Caco-2 (cell line): ENCODE measurements at places on chromosomes 4 and X. TPM values are rescaled to one million over a fixed set of nuclear protein-coding genes. Genes with fewer than 3 reads are reported as not detected.

Gene FAM133A
- not detected in 2 replicates for total RNA-seq

Gene GRIA2
- total RNA-seq: not detected in 2 replicates

Gene PNMA6F
- not detected in 2 replicates for total RNA-seq

Gene CTSO
- 2.3 and 2.9 TPM in 2 replicates for total RNA-seq

Gene PABPC4L
- not detected in 2 replicates for total RNA-seq

Gene ARL9
- total RNA-seq: 0.26 and 0.36 TPM in 2 replicates

Gene CTAG1B
- not detected in 2 replicates for total RNA-seq

- no peaks in the 10 kb centered on the region for H3K4me1 ChIP-seq
- H3K27ac ChIP-seq: no peak overlapping the region
- H3K27me3 ChIP-seq: no peaks in the 10 kb centered on the region
- no peak for DNase-seq
- no peaks in the 10 kb centered on the region for H3K36me3 ChIP-seq
These were observed 45.6 kb upstream of the ANK2 start for GRCh38 chr4:113003841-113004240.

DNA sequence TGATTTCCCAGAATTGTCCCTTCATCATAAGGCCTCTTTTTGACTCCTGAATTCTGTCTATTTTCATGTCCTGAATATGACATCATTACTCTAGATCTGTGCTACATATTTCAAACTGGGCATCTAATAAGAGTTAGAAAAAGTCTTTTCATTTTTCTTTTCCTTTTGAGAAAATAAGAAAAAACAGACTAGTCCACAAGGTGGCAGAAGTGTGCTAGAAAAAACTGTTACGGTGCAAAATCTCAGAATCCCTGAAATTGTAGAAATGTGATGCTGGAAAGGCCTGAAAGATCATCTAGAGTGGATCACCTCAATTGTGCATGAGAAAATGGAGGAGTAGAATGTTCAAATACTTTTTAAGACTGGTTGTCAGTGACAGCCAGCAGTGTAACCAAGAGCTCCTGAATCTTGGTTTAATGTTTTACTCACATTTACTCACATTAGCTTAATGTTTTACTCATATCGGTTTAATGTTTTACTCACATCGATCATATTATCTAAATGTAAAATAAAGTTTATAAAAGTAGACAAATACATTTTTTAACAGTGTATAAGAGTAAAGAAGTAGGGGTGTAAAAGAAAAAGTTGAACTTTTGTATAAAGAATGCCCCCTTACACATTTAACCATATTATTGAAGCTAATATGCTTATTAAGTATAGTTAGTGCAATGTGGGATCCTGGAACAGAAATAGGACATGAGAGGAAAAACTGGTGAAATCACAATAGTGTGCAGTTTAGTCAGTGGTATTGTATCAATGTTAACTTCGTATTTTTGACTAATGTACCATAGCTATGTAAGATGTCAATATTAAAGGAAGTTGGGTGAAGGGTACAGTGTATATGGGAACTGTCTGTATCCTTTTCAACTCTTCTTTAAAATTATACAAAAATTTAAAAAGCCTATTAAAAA, 15.2 kb downstream of the ASB11 start:
- no peaks in the 10 kb centered on the region for H3K27me3 ChIP-seq
- no peaks in the 10 kb centered on the region for H3K36me3 ChIP-seq
- DNase-seq: no peak
- H3K4me1 ChIP-seq: peaks cover 8% of the 10 kb centered on the region; the same call in 1 of the 2 replicates
- no peak overlapping the region for H3K4me3 ChIP-seq

- H3K4me1 ChIP-seq: 0 out of 2 replicates have a peak, but pooled peaks cover 8% of the 10 kb centered on the region
- H3K36me3 ChIP-seq: no peaks in the 10 kb centered on the region
- H3K4me3 ChIP-seq: no peak overlapping the region
- no peak overlapping the region for H3K27ac ChIP-seq
These were observed 121.9 kb downstream of the SMIM20 start for GRCh38 chr4:26035921-26036320.

DNA sequence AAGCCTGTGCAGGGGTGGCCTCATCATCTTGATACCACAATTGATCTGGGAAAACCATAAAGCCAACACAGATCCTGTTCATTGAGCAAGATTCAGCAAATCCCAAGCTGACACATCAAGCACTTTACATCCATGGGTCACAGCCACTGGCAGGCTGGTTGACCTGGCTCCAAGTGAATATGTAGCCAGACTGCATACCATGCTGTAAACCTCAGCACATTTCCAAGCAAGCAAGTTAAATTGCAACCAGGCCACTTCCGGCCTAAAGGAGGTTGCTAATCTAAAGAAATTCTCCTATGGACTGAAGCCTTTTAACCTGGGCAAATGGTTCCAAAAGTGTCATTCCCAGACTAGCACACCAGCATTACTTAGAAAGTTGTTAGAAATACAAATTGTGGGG, 54.4 kb upstream of the USP26 start:
- peaks cover 12% of the 10 kb centered on the region for H3K4me1 ChIP-seq
- peak; percentile 31 for DNase-seq
- no peak overlapping the region for H3K4me3 ChIP-seq
- no peak overlapping the region for H3K27ac ChIP-seq
- no peaks in the 10 kb centered on the region for H3K36me3 ChIP-seq

- no peak overlapping the region for H3K4me3 ChIP-seq
- no peaks in the 10 kb centered on the region for H3K27me3 ChIP-seq
- DNase-seq: no peak
- no peak overlapping the region for H3K27ac ChIP-seq
- no peaks in the 10 kb centered on the region for H3K36me3 ChIP-seq
These were observed 120.3 kb downstream of the UNC5C start for GRCh38 chr4:95428291-95429070.

GRCh38 chr4:102574317-102574716, 73.2 kb downstream of the NFKB1 start:
- no peak overlapping the region for H3K4me3 ChIP-seq
- H3K4me1 ChIP-seq: peaks cover 12% of the 10 kb centered on the region
- peaks cover 2% of the 10 kb centered on the region; the same call in 1 of the 2 replicates for H3K36me3 ChIP-seq
- DNase-seq: no peak
- no peak overlapping the region for H3K27ac ChIP-seq
- no peaks in the 10 kb centered on the region for H3K27me3 ChIP-seq

DNA sequence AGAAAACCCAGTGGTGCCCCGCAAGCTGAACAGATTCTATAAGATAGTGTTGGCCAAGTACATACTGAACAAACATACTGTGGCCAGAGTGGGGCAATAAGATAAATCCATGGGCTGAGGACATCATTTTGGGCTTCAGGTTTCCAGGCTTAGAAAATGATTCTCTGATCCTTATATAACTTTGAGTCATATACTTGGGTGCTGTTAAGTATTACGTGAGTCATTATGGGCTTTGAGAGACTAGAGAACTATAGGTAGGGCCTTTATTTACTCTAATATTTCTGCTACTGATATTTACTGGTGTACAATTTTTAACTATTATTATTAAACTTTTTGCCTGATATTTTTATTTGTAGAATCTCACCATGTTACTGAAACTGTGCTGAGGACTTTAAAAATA, 586.1 kb downstream of the CENPC start:
- no peak overlapping the region for H3K4me3 ChIP-seq
- no peak for DNase-seq
- H3K4me1 ChIP-seq: no peaks in the 10 kb centered on the region
- no peak overlapping the region for H3K27ac ChIP-seq
- H3K36me3 ChIP-seq: no peaks in the 10 kb centered on the region

GRCh38 chr4:81221303-81222081, 6.5 kb upstream of the PRKG2 start:
- H3K4me3 ChIP-seq: no peak overlapping the region
- no peaks in the 10 kb centered on the region for H3K4me1 ChIP-seq
- H3K27ac ChIP-seq: no peak overlapping the region
- DNase-seq: no peak
- H3K27me3 ChIP-seq: no peaks in the 10 kb centered on the region
- H3K36me3 ChIP-seq: no peaks in the 10 kb centered on the region

DNA sequence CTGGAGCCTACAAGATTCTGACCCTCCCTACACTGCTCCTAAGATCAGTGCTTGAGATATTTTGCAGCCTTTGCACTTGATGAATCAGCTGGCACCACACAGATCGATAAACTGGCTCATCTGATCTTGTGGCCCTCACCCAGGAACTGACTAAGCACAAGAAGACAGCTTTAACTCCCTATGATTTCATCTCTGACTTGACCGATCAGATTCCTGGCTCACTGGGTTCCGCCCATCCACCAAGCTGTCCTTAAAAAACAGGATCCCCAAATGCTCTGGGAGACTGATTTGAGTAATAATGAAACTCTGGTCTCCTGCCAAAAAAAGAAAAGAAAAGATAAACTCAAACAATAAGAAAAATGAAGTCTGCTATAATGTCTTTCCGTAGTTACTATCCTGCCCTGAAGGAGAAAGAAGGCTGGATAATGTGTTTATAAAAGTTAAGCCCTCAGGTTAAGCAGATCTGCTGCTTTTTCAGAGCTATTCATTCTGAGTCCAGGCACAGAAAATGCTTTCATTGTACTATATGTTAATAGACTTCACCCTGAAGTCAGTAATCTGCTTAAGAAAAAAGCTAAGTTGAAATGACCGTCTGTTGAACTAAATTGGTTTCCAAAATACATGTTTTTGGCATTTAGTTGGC, 795.2 kb downstream of the TRIML1 start:
- no peak overlapping the region for H3K27ac ChIP-seq
- no peaks in the 10 kb centered on the region for H3K36me3 ChIP-seq
- no peak for DNase-seq
- no peaks in the 10 kb centered on the region for H3K27me3 ChIP-seq

DNA sequence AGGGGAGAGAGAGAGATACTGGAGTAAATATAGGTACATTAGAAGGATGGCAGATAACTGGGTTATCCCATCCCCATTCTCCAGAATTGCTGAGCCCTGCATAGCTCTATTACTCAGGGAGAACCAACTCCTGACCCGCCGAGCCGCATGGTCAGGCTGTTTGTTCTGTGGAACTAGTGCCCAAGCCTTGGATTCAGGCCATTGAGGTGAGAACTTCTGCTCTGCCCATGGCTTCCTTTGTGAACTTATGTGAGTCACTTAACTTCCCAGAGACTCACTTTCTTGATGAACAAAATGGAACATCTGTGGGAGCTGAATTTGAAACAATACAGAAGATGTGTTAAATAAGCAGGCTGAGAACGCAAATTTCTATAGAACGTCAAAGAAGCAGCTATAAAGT, 54.2 kb downstream of the SPATA18 start:
- no peak for DNase-seq
- H3K4me3 ChIP-seq: no peak overlapping the region
- H3K27me3 ChIP-seq: no peaks in the 10 kb centered on the region
- no peaks in the 10 kb centered on the region for H3K4me1 ChIP-seq
- H3K36me3 ChIP-seq: no peaks in the 10 kb centered on the region

GRCh38 chr4:3740256-3740655, 25.9 kb upstream of the ADRA2C start:
- H3K27ac ChIP-seq: no peak overlapping the region
- H3K27me3 ChIP-seq: no peaks in the 10 kb centered on the region
- H3K36me3 ChIP-seq: no peaks in the 10 kb centered on the region
- H3K4me3 ChIP-seq: no peak overlapping the region
- no peaks in the 10 kb centered on the region for H3K4me1 ChIP-seq
- no peak for DNase-seq
